ENCODE measurements at places on chromosomes 7 and 10.

GRCh38 chr7:22481726-22482125, 18.3 kb downstream of the STEAP1B start:
- DNase-seq: peak; percentile 69

DNA sequence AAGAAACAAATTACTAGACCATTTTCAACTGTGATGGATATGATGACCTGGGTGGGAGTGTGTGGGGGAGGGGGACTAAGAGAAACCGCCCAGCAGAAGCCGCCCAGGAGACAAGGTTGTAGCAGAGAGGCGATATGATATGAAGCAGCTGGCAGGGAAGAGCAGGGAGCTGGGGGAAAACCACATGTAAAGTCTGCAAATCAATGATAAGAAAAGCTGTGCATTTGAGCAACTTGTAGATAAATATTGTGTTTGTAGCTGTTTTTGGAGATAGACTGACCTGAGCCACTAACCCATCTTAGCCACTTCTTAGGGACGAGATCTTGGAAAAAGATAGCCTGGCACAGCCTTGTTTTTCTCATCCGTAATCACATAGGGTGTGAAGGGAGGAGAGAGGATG, 252.6 kb downstream of the SEC23IP start:
- DNase-seq: no peak

GRCh38 chr10:120949609-120950031, 98.5 kb downstream of the WDR11 start:
- peak; percentile 16 for DNase-seq

GRCh38 chr7:105602325-105603305, 21.3 kb upstream of the EFCAB10 start:
- DNase-seq: peak; percentile 14

DNA sequence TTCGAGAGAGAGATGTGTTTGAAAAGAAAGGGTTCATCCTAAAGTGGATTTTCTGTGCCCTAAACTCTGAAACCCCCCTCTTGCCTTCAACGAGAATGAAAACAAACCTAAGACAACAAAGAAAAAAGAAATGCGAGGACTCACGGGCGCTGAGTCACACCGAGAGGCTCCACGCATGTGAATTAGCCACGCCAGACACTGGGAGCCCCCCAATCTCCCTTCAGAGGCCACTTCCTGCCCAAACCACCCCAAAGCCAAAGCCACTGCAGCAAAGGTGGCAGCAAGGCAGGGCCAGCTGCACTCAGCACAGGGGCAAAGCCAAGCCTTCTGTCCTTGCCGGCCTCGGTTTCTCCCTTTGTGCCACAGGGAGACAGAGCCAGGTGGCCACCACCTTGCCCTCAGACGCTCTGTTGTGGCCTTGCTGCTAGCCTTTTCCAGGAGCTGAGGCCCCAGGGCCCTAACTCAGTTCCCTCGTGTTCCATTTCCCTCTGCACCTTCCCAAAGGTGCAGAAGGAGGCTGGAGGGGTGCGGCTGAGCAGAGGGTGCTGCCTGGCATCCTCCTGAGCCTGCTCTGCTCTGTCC, 93.3 kb downstream of the FAM53B start:
- DNase-seq: no peak

DNA sequence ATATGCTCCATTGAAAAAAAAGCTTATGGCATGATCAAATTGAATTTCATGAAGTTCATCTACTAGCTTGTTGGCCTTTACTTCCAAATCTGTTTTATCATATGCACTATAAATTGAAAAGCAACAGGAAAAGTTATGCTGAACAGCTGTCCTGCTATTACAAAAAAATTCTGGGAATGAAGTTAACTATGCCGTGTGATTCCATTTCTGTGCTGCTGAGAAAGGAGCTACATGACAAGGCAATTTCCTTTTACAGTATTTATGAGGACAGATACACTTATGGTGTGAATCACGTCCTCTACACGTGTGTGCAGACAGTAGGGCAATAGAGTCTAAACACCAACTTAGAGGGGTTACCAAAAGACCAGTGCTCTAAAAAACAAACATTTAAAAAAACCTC, 426.5 kb upstream of the AKR1E2 start:
- no peak for DNase-seq

DNA sequence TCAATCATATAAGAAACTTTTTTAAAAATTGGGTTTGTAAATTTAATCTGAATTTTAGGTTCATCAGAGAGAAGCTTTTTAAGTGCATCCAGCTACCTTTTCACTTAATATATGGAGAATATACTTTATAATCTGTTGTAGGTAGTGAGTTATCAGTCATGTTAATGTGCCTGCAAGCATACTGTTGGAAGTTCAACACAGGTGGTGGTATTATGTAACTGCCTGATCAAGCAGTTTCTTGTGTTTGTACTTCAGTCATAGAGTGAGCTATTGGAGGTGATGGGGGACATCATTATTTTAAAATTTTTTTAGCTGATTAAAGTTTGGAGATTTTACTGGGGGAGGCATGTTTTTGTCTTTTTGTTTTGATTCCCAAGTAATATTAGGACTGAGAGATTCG, 2.5 kb downstream of the TNKS2 start:
- DNase-seq: no peak

DNA sequence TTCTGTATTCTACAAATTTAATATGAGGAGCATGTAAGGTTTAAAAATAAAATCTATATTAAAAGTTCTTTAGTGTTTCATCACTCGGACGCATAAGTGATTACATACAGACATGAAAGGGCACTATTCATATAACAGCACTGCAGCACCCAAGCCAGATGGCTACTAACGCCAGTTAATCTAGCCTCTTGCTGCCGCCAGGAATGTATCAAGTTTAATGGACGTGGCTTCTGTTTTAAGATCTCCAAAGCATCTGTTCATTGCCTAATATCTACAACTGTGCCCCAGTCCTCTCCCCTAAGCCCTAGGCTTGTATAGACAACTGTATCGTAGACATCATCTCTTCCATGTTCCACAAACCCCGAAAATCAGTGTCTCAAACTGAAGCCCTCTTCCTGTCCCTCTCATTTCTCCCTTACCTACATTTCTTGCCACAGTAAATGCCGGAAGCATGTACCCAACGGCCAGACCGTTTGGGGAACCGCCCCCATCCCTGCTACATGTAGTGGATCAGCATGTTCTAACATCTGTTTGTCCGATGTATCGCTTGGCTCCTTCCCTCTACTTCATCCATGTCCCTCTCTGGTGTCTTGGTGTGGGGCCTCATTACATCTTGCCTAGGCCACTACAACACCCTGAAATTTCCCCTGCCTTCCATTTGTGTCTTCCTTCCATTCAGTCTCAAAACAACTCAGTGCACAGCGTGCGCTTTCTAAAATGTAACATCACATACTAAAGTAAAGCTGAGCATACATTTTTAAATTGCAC, 147.5 kb upstream of the RSU1 start:
- DNase-seq: no peak

GRCh38 chr10:53127686-53128085, 355.1 kb upstream of the MBL2 start:
- DNase-seq: no peak

GRCh38 chr10:84108797-84109196, 30.5 kb upstream of the GHITM start:
- DNase-seq: no peak

GRCh38 chr10:102644066-102644645, at the start of gene TRIM8:
Gene TRIM8 (plus strand): TSS chr10:102644479. CDS start chr10:102644618, 139 bp downstream.
- peak; percentile 48 for DNase-seq

DNA sequence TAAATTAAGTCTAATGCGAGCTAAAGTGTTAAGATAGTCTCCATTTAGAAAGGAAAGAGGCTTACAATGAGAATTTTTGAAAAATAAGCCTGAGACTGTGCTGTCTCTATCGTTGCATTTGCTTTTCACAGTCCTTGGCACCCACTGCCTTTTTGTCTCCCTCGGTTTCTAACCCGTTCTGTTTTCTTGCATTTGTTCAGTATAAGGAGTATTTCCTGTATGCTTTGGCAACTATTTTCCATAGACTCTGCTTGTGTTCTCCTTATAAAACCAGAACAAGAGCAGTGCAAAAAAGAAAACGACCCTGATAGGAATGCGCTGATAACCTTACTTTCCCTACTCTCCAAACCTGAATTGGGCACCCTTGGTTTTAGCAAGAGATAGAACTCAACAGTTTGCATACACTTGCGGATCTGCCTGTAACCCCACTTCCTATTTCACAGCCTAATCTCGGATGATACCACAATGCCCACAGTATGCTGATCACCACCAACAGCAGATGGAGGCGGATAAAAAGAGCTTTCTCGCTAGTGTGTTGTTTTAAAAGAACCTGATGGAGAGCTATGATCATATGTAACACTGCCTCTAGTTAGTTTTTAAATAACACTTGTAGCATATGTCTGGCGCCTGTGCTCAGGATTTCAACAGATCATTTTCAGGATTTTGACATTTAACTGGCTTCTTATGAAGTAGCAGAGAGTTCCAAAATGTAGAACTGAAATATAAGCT, 1.6 kb upstream of the ARHGAP12 start:
- DNase-seq: peak; percentile 26

DNA sequence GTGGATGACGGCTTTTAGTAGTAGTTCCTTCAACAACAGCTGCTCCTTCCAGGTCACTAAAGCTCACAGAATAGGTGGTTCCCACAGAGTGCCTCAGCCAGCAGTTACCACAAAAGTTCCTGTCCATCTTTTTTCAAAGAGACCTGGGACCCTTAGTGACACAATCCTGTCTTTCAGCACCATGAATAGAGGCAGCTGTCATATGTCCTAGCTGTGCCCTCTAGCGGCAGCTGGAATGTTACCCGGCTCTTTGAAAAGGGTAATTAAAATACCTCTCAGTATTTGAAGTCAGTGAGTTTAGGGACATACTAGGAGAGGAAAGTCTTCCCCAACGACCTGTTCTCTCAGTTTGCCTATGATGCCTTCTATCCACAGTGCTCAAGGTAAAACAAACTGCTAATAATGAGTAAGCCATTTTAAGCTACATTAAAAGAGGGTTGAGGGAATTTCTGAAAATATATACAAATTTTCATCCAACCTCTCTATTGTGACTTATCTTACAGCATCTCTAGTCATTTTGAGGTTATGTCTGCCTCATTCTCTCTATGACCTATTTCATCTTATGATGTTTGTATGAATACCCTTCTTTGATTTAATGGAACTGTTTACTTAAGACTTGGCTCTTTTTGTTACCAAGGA, 290.8 kb downstream of the NXPH1 start:
- DNase-seq: peak; percentile 0

DNA sequence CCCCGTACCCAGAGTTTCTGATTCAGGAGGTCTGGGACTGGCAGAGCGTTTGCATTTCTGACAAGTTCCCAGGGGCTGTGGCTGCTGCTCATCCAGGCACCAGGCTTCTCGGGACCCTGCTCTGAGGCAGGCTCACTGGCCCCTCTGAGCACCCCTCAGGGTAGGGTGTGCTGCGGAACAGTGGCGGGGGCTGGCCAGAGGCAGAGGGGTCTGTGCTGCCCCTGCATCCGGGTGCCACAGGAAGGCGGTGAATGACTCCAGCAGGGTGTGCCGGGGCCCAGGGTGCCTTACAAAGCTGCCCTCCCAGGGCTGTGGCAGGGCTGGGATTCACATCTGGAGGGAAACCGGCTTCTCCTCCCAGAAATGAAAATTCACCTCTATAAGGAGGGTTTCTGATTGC, 77.4 kb downstream of the CHST15 start:
- DNase-seq: no peak

DNA sequence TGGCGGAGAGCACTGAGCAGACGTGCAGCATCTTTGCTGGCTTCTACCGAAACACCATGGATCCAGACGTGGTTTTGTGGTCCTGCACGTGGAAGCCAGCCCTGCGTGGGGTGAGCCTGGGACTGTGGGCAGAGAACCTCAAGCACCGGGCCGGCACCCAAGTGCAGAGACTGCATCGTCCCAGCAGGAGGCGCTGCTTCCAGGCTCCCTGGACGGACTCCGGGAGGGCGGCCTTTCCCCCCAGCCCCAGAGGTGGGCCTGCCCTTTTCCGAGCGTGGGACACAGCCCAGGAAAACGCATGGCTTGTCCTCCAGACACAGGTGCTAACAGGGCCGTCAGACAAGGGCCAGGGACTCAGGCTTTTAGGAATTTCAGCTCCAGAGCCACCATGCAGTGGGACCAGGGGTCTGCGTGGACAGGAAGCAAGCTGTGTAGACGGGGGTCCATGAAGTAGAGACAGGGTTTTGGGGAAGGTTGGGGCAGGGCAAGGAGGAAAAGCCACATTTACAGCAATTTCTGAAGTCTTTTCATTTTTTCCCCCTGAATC, 303.9 kb downstream of the WDR37 start:
- no peak for DNase-seq

DNA sequence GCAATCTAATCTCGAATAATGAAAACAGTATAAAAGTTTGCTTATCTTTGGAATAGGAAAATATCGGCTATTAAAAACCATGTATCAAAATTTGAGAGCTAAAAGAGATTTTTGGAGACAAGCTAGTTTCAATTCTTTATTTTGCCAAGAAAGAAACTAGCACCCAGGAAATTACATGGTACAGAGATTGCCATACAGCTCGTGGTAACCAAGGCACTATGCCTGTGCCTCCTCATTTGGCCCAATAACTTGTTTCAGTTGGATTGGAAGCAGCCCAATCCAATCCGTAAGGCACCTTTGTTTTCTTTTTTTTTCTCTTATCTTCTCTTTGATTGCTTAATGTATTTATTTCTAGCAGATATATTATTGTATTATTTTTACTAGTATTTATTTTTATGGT, 55.0 kb downstream of the GNAI1 start:
- DNase-seq: no peak

GRCh38 chr10:92430103-92430502, 139.1 kb downstream of the MARCHF5 start:
- DNase-seq: no peak

- peak; percentile 51 for DNase-seq
Measured at GRCh38 chr10:103232131-103232673, 13.5 kb upstream of the RPEL1 start.

GRCh38 chr7:25454562-25455041, 226.3 kb upstream of the NPVF start:
- no peak for DNase-seq

- DNase-seq: no peak
Measured at GRCh38 chr7:22278660-22279059, 78.3 kb downstream of the RAPGEF5 start.

DNA sequence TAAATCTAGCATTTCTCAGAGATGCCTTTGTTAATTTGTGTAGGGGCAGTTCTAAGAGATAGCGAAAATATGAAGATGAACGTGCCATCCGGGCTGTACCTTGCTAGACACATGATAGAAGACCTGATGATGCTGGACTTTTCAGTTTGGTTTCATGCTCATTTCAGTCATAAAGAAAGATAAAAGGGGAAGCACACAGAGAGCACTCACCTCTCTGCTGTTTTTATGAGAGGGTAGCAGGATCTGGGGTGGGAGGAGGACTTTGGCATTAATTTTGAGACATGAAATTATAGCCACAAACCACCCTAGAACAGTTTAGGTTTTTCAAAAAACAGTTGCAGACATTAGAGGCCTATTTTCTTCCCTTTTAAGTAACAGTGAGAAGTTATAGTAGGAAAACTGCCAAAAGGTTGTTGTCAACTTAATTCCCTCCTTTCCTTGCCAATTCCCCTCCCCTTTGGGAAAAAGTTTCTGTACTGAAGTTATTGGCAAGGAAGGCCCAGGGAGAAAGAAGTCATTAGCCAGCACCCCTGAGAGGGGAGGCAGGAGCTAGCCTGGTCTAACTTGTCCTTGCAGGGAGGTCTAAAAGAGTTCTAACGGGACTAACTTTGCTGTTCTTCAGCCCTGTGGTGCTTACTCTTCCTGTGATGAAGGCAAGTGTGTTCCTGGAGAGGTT, 2.6 kb downstream of the ST7 start:
- no peak for DNase-seq
